ENCODE measurements at places on chromosomes 7 and 10. TPM values are rescaled to one million over a fixed set of nuclear protein-coding genes. Genes with fewer than 3 reads are reported as not detected.
A peak's percentile ranks its signal among the peaks of the same experiment; 100 is the strongest.

MOGAT3 gene
- 72.1 TPM for polyA plus RNA-seq

IFIT2 gene
- 3.7 TPM for polyA plus RNA-seq

AOAH gene
- 17.8 TPM for polyA plus RNA-seq

TMEM270 gene
- polyA plus RNA-seq: 0.10 TPM

SFMBT2 gene
- 3.5 TPM for polyA plus RNA-seq

ASB10 gene
- polyA plus RNA-seq: not detected

EFCAB10 gene
- 1.4 TPM for polyA plus RNA-seq

CDK1 gene
- polyA plus RNA-seq: 40.0 TPM

EN2 gene
- polyA plus RNA-seq: not detected

GRCh38 chr10:5618829-5619228 is 47.6 kb downstream of the ASB13 start:
- DNase-seq: peak; percentile 47

GRCh38 chr7:38318803-38319416 is 45.5 kb upstream of the TARP start:
- DNase-seq: peak; percentile 63

DNA sequence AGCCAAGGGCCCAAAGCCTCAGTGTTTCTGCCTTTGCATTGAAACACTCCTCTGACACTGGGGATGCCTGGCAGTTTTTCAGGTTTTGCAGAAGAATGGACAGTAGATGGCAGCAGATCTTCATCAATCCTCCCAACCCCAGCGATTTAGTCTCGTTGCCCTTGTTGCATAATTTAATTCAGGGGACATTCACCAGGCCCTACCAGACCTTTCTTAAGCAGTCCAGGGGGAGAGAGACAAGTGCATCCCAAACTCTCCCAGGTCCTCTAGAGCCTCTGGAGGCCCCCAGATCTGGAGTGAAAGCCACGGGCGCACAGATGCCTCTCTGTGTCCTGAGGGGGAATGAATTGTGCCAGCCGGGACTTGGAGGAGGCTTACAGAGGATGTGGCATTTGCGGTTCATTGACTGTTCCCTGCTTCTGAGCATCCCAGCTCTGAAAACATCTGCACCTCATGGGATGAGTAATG is 29.6 kb downstream of the MINDY4 start:
- DNase-seq: peak; percentile 52

DNA sequence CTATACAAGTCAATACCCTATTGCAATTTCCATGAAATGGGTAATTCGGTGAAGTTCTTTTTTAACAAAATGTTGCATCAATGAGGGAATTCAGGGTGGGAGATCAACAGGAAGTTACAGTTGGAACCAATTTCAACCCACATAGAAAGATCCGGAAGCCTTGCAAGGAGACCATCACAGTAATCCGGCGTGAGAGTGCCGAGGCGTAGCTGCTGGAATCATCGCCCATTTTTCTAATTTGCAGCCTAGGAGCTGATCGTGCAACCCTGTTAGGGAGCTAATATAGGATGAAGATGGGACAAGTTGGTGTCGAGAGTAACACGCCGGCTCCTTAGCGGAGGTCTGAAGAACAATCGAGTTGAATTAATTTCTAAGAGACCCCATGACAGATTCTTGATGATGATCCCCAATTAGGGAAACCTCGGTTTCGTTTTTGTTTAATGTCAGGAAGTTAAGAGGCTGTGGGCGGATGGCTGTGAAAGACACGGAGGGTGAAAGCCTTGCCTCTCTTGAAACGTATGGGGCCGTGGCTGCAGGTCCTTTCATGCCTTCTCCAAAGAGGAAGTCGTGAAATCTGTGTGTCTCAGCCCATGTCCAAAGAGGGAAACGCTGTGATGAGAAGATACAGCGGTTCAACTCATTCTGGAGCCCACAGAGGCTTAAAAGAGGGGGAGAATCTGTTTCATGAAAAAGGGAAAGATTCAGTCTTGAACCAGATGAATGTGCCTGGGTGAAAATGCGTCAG is 51.2 kb upstream of the CARD11 start:
- DNase-seq: no peak

GRCh38 chr10:49171326-49172060 is 16.7 kb downstream of the TMEM273 start:
- DNase-seq: no peak

DNA sequence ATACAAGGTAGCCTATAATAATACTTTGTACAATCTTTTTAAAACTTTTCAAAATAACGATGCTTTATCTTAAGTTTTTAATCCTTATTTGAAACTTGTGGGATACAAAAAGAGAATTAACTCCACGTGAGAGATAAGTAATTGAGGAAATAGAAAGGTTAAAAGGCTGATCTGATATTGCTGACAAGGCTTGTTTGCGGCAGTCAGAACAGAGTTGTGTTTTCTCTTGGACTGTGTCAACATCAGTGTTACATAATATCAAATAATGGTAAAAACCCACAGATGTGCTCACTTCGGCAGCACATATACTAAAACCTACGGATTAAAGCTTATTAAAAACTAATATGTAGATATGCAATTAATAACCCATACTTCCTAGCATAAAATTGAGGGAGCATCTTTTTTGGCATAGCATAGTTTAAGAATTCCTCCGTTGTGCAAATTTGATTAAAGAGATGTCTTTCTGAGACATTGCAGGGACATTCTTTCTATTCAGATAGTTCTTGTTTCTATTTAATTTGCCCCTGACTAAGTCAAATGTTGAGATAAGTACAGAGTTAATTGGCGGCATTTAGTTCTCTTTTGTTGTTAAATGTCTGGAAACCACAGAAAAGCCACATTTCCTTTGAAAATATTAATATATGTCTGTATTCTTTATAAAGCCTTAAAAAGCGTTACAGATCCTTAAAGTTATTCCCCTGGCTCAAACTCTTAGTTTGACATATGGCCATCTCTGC is 63.3 kb downstream of the FAM185A start:
- DNase-seq: peak; percentile 11

DNA sequence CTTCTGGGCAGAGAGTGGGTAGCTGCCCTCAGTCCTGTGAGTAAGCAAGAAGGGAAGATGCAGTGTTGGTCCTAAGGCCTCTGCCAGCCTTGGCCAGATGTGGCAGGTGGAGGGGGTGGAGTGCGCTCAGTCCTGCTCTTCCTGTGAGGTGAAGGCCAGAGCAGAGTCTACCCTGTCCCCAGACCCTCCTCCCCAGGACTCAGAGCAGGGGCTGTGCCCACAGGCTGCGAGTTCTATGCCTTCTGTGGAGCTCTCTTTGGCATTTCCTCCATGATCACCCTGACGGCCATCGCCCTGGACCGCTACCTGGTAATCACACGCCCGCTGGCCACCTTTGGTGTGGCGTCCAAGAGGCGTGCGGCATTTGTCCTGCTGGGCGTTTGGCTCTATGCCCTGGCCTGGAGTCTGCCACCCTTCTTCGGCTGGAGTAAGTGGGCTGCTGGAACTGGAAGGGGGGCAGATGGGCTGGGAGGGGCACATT is 4.0 kb downstream of the OPN4 start:
- DNase-seq: no peak

GRCh38 chr7:27900006-27900405 is 160.0 kb downstream of the TAX1BP1 start:
- DNase-seq: no peak

- DNase-seq: no peak
Observed at GRCh38 chr7:832167-832967, at the start of gene SUN1. TSS of gene SUN1 (plus strand) at chr7:832476. CDS start at chr7:832525, 49 bp downstream.

- no peak for DNase-seq
Observed at GRCh38 chr10:86658751-86659150, 4.4 kb downstream of the OPN4 start.

- DNase-seq: no peak
Observed at GRCh38 chr10:115956225-115957011, 316.6 kb downstream of the GFRA1 start.

DNA sequence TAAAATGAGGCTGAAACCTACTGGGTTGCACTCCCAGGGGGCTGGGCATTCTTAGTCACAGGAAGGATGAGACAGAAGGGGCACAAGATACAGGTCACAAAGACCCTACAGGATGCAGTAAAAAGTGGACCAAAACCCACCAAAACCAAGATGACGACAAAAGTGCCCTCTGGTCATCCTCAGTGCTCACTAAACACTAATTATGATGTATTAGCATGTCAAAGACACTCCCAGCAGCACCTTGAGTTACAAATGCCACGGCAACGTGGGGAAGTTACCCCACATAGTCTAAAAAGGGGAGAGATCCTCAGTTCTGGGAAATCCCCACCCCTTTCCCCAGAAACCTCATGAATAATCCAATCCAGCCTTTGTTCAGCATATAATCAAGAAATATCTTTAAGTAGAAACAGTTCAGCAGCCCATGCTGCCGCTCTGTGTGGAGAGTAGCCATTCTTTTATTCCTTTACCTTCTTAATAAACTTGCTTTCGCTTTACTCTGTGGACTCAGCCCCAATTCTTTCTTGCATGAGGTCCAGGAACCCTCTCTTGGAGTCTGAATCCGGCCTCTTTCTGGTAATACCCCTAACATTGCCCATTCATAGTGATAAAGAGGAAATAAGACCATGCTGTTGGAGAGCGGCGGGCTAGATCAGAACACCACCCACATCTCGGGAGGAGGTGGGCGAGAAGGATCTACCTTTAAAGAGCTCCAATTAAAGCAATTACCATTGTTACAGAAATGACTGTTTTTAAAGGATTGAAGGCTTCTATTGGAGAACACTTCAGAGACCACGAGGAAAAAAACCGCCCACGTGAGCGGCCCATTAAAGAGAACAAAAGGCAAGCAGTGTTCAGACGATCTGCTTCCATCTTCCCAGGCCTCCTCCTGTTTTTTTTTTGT is 170.9 kb downstream of the USP6NL start:
- DNase-seq: no peak

DNA sequence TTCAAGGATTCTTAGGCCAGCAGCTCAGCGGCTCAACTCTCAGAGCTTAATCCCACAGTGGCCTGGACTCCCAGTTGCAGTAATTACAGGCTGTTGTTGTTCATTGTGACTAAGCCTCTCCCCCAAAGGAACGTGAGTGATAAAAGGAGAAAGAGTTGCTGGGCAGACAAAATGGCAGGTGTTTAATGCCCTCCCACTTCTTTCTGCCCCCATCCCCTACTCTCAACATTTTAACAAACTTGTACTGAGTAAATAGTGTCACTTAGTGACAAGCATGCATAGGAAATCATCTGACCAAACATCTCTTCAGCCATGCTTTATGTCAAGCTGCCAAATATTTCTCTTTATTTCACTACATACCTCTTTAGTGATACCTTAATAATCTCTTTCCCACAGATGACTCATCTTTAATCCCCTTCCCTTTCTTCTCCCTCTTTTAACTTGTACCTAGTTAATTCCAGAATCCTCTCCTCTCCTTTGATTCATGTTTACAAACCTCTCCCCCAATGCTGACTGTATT is 12.4 kb upstream of the MTERF1 start:
- no peak for DNase-seq

DNA sequence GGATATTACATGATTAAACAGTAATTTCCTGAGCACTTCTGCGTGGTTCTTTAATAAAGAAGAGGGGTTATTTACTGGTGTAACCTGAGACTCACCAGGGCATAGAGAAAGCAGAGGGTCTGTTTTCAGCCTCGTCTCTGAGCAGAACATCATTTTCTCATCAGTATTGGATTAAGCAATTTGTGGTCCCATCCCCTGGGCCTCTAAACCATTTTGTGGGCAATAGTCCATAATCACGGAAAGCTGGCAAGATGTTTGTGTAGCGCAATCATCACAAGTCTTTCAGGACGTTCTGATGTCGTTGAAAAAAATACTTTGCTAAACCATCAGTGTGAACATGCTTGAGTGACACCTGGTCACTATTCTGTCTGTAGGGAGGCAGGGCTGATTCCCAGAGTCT is 37.1 kb upstream of the SEC61G start:
- DNase-seq: no peak

DNA sequence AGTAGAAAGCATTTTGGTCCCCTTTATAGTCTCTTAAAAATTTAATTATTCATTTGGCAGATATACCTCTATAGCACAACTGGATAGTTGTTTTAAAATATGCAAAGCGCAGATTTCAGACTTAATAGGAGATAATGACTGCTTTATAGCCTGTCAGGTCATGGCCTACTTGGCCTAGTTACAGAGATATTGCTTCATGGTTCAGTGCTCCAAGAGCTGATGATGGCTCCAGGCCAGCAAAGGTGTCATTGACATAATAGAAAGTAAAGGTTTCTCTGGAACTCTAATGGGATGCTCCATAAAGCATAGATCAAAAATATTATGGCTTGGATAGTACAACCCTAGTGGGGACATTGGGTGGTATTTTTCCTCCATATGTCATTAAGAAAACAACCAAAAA is 285.7 kb downstream of the NXPH1 start:
- DNase-seq: no peak

DNA sequence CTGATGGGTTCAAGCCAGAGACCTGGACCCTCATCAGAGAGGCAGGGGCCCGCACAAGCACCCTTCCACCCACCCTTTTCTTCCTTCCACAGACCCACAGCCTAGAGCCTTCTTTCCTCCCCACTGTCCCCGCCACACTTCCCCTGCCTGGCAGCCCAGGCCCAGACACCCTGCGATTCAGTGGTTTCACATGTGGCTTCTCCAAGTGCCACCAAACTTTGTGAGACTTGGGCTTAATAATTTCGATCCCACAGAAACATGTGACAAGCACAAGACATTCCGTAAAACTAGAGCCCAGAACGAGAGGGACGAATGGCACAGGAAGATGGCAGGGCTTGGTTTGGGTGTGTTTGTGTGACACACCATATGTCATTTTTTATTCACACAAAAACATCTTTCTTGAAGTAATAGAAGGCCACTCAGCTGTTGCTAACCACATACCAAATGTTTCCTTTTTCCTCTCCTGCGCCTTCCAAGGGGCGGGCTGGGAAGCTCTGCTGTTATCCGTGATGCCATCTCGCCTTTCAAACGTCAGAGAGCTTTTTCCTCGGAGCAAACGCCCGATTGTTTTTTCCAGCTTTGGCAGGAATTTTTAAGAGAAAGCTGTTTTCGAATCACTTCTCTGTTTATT is 162.9 kb downstream of the GRK5 start:
- no peak for DNase-seq

GRCh38 chr7:34823650-34824258 is 165.7 kb downstream of the NPSR1 start:
- DNase-seq: peak; percentile 17

GRCh38 chr7:55026086-55026790 is 7.4 kb downstream of the EGFR start:
- no peak for DNase-seq

DNA sequence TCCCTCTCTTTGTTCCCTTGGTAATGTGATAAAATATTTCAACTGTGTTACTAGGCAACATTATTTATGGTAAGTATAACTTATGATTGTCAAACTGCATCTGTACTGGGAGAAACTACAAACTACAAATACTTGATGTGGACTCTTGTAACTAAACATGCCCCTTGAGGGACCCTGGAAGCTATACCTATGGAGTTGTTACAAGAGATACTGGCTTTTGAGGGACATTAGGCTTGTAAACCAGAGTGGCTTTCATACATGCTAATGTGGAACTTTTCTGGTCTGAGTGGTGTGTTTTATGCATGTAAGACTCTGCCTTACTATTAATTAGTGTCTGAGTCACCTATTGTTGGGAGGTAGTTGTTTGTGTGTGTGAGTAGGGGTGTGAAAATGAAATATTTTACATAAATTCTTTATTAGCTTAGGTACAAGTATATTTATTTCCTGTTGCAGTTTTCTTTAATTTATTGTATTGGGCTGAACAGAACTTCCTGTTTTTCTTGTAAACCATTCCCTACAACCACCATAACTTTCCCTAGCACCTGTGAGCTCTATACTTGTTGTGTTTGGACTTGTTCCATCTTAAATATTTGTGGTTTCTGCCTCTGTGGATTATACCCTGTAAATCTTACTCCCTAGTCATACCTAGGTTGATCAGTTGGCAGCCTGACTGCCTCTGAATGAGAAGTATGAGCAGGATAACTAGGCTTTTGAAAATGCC is 49.8 kb downstream of the STK31 start:
- DNase-seq: no peak
